Mucosa of gallbladder (tissue), 1 donor: ENCODE measurements at places on chromosomes 7 and 10.

DNA sequence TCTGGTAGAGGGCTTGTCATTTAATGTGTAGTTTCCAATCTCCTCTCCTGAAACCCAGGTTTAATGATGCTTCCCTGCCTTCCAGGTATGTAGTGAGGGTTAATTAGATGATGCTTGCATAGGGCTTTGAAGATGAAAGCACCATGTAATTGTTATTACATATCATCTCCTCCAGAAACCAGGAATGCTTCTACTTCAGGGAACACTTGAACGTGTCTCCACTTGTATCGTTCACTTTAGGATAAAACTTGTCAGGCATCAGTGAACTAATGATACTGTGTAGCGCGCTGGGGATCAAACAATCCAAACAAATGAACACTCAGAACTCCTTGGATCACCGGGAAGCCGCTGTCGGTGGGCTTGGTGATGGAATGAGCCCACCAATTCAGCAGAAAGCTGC is 260.9 kb upstream of the FZD8 start:
- DNase-seq, result no peak

DNA sequence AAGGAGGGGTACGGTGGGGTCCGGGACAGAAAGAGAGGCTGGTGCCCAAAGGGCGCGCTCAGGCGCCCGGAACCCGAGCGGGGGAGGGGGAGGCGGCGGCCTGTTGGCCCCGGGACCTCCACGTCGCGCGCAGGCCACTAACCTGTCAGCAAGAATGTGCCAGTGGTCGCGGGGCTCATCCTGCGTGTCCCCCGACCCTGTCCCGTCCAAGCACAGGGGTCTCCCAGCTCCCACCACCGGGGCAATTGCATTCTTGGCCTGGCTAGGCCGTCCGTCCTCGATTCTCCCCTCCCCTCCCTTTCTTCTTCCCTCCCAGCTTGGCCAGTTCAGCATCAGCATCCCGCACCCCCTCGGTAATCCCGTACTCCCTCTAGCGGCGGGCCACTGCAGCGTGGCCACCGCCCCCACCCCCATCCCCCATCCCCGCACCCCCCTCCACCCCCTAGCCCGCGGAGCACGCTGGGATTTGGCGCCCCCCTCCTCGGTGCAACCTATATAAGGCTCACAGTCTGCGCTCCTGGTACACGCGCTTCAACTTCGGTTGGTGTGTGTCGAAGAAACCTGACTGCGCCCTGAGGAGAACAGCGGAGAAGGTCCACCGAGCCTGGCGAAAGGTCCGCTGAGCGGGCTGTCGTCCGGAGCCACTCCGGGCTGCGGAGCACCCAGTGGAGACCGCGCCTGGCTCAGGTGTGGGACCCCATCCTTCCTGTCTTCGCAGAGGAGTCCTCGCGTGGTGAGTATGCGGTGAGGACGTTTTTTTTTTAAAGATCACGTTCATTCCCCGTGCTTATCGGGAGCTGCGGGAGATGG is at the start of gene SGCE:
Gene SGCE, minus strand, starts transcription at position 286 of the 810 bp plus-strand sequence. Its CDS starts 35 bp downstream, at position 251.
- DNase-seq, result peak; percentile 60

- no peak for DNase-seq
Observed at GRCh38 chr10:110535958-110536891, 31.3 kb upstream of the SMC3 start.

GRCh38 chr7:42414028-42414427 is 177.0 kb upstream of the GLI3 start:
- no peak for DNase-seq

- no peak for DNase-seq
Observed at GRCh38 chr10:117353684-117354083, 21.6 kb downstream of the PDZD8 start.

- no peak for DNase-seq
Observed at GRCh38 chr10:22631646-22632278, 82.6 kb downstream of the PIP4K2A start.

DNA sequence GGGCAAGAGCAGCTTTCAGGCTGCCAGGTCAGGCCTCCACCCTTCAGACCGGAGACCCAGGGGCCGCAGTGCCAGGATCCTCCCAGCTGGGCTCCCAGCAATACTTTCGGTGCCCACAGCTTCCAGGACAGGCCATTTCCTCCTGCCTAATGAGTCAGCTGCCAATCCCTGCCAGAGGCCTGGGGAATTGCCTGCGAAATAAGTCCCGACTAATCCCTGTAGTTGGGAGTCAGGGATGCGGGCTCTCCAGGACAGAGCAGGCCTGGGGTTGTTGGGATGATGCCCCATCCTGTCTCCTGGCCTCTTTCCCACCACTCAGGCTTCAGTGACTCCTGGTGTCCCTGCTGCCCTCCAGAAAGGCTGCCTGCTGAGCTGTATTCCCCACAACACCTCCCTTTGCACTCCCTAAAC is 143.5 kb upstream of the UNC5B start:
- no peak for DNase-seq

GRCh38 chr7:26390016-26390415 is 98.4 kb downstream of the SNX10 start:
- DNase-seq, result no peak

DNA sequence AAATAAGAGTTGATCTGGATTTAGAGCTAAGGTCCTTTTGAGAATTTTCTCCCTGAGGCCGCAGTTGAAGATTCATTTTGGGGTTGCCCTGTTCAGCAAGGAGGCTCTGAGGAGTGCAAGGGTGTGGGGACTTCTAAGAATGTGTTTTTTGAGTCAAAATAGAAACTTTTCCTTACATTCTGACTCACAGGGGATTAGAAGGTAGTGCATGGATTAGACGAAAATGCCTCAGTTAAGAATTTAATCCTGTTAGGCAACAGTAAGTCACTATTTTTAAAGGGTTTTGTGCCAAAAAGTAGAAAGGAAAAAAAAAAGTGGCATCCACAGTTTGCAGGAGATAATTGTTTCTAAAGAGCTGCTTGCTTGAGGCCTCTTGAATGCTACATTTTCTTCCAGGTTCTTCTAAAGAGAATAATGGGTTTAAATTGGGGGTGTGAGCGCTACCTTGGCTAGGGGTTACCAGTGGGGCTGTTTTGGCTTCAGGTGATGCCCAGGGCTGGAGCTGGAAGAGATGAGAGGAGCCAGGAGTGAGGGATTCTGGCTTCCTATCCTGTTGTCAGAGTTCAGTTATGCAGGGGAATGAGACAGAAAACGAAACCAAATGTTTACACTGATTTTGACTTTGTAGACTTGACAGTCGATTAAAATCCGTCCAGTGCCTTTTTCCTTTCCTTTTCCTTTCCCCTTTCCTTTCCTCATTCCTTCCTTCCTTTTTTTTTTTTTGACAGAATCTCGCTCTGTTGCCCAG is 52.9 kb downstream of the BAMBI start:
- DNase-seq, result no peak

DNA sequence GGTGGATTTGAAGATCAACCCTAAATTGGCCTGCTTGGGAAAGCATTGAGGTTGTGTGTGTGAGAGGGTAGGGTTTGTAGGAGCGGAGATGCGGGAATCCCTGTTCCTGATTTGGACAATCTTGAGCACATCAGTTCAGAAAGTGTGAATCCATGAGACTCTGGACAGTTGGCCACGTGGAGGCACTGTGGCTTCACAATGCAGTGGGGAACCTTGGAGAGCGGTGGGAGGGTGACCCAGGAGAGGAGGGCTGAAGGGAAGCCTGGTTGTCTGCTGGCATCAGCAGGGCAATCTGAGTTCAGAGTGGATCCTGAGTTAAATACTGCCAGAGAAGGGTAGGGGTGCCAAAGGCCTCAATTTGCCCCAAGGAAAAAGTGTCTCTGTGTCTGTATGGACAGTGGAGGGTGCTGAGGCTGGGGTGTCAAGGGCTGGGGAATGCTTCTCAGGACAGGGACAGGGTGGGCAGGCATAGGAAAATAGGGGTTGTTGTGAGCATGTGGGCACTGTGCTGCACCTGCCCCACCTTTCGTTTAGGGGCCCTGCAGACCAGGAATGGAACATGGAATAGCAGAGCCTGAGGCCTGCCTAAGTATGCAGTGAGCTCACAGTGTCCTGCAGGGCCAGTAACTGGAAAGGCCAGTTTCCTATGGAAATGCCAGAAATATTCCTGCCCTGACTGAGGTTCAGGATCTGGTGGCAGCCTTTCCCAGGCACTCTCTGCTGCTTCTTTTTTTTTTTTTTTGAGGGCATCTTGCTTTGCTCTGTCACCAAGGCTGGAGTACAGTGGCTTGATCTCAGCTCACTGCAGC is 162.9 kb upstream of the PRSS58 start:
- no peak for DNase-seq

GRCh38 chr10:63083904-63084689 is 49.0 kb upstream of the NRBF2 start:
- peak; percentile 57 for DNase-seq

DNA sequence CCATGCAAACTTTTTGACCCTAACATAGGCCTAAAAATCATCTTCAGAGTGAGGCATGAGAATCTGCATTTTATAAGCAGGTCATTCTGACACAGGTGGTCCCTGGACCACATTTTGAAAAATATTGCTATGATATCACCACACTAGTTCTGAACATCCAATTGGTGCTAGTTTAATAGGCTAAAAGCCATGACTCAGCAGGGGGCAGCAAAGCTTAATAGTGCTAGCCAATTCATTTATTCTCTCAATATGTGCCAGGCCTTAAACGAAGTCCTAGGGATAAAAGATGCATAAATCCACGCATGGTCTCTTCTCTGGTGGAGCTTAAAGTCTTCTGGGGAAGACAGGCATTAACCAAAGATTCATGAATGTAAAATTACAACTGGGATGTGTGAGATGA is 10.2 kb upstream of the SLC25A28 start:
- peak; percentile 35 for DNase-seq

GRCh38 chr10:29648114-29648982 is 13.6 kb upstream of the SVIL start:
- no peak for DNase-seq

GRCh38 chr7:151008511-151009323 is 15.6 kb downstream of the ATG9B start:
- peak; percentile 67 for DNase-seq
